ENCODE measurements at places on chromosomes 3 and 15.

- DNase-seq: peak; percentile 97
These were observed 354.7 kb downstream of the FGF12 start for GRCh38 chr3:192372616-192373015.

GRCh38 chr3:138241061-138241460 lies 54.0 kb downstream of the ARMC8 start:
- no peak for DNase-seq

GRCh38 chr15:62534996-62535395 lies 369.9 kb upstream of the C2CD4B start:
- no peak for DNase-seq

- no peak for DNase-seq
These were observed 5.1 kb upstream of the TM4SF1 start for GRCh38 chr3:149382518-149382917.

- no peak for DNase-seq
These were observed 2.4 kb downstream of the ANPEP start for GRCh38 chr15:89812011-89812846.

DNA sequence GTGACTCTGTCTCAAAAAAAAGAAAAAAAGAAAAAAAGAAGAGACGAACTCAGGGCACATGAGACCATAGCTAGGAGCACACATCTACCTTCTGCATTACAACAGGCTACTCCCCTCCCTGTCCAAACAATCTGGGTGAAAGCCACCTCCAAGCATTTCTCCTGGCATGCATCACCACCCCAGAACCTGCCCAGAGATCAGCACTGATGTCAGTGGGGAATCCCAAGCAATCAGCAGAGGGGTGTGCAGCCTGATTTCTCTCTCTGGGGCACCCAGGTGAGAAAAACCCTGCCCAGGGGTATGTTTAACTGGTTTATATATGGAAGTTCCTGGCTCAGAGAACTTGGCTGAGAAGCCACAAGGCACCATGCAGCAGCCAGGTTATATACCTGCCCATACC lies 59.4 kb downstream of the CDC25A start:
- no peak for DNase-seq

- peak; percentile 86 for DNase-seq
These were observed 443.3 kb downstream of the EPHB1 start for GRCh38 chr3:135238236-135238830.

DNA sequence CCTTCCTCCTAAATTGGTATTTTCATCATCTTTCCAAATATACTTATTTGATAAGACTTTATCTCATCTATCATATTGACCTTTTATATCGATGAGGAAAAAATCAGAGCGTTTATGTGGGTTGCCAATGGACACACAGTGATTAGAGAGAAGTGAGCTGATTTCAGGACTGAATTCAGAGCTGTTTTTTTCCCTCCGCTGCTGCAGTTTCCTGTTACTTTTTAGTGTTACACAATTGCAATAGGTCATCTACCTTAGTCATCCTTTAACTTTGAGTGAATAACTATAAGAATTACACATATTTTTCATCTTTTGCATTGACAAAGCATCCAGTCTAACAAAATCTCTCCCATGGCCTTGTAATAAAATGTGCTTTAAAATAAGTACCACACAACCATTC lies 266.3 kb upstream of the CNTN4 start:
- no peak for DNase-seq

DNA sequence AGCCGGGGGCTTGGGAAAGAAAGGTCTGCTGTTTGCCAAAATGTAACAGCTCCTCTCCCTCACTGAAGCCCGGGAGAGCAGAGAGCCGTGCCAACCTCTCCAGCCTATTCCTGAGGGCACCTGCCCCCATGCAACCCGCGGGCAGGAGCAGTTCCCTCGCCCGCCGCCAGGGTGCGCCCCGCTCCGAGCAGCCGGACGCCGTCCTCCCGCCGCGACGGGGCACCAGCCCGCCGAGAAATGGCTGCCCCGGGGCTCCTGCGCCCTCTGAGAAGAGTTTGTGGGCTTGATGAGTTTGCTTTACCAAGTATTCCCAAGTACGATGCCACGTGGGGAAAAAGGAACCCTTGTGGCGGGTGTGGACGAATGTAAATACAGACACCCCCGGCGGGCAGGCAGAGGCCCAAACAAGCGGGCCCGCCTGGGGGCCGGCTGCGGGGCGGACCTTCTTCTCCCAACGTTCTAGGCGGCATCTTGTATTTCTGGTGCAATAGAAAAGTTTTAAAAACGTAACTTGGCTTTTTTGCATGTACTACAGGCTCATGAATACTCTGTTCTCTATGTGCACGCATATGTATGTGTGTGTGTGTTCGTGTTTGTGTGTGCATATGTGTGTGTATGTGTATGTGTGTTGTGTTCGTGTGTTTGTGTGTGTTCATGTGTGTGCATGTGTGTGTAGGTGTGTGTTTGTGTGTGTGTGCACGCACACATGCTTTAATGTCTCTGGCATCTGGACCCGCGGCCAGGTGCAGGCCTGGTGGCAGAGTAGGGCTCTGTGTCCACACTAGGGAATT lies 162.9 kb downstream of the CHSY1 start:
- peak; percentile 53 for DNase-seq

DNA sequence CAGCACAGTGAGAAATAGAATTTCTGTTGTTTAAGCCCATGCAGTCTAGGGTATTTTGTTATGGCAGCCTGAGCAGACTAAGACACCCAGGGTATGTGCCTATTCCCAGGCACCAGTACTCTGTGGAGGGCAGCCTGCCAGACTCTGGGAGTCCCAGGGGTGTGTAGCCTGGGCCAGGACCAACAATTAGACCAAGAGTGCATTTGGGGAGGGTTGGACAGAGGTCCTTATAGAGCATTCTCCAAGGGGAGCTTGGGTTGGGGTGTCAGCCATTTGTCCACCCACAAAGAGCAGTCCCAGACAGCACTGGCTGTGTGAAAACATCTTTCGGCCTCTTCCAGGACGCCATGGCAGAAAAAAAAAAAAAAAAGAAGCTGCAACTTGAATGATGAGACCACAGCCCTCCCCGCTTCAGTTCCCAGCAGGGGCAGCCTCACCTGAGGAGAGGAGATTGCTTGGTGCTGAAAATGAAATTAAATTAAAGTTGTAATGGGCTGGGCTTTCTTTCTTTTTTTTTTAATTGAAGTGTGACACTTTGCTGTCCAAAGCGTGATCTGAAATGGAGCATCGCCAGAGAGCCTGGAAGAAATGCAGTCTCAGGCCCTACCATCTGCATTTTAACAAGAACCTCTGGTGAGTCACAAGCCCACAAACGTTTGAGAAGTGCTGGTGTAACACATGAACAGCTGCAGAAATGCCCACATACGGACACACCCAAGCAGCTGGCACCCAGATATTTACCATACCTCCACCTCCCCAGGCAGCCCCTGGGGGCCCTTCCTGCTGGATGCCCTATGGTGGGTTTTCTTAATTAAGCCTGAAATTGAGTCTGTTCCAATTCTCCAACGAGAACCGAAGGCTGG lies 21.3 kb upstream of the CAV3 start:
- peak; percentile 83 for DNase-seq

GRCh38 chr3:27545061-27545460 lies 60.9 kb upstream of the SLC4A7 start:
- no peak for DNase-seq

DNA sequence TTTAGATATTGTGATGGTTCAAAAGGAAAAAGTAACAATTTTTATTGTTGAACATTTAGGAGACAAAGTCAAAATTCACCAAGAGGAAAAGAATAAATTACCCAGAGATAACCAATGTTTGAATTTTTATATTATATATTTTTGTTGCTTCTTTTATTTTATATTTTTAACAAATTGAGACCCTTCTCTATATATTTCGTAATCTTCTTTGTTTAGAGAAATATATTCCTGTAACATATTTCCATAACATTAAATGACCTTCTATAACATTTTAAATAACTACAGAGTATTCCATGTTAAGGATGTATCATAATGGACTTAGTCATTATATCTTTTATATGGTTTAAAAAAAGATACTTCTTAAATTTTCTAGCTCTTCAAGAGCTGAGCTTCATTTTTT lies 128.0 kb downstream of the RBPMS2 start:
- DNase-seq: no peak

GRCh38 chr15:100096700-100097099 lies 245.1 kb downstream of the ADAMTS17 start:
- no peak for DNase-seq

DNA sequence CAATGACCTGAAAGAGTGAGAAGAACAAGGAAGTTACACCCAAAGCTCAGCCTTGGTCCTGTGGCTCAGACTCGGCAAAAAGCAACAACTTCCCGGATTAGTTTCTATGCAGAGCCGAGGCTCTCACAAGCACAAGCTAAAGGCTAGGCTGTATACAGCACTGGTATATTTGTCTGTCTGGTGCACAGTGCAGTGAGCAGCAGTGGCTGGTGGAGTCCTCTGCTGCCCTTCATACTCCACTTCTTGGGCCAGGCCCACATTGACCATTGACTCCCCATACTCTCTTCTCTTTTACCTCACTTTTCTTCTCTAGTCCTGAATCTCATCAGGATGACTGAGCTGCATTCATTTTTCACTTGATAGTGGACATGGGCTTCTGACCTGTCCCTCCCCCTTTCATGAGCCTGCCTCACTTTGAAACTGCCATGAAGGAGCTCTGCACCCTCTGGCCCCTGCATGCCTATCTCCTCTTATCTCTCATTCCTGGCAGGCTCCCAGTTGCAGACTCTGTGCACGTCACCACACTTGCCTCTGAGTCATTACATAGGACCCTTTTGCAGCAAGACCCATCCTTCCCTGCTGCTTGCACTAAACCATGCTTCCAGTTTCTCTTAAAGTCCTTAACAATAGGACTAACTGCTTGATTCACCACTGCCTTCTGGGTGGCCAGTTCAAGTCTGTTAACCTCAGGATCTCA lies 379.3 kb downstream of the NTRK3 start:
- no peak for DNase-seq

- no peak for DNase-seq
These were observed 16.0 kb downstream of the ANKRD63 start for GRCh38 chr15:40266828-40267304.

DNA sequence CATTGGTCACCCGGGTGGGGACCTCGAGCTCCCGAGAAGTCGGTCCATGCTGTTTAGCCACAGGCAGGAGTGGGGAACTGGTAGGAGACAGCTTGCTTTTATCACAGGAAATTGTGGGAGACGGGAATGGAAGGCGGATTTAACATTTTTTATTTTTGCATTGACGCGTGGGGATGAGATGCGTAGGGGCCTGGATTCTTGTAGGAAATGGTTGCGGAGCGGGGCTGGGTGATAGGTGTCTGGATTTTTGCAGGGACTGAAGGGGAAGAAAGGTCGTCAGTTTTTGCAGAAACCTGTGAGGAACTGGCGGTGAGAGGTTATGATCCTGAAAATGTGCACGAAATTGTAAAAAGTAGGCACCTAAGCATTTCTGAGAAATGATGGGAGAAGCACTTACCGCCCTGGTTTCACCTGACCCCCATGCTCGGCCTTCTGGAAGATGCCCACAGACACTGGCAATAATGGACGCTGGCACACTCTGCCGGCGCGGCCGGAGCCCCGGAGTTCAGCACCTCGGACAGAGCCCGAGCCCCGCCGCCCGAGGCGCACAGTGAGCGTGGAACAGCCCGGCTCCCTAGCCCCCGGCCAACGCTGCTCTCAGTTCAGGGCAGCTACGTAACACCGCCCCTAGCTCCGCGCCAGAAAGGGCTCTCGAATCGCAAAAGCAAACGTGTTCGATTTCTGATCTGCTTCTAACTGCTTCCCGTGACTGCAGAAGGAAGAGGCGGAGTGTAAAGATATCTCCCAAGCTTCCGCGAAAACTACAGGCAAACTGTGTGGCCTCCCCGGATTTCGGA lies 928 bp downstream of the ANKRD34C start:
- DNase-seq: no peak

- peak; percentile 73 for DNase-seq
These were observed 300.1 kb downstream of the RORA start for GRCh38 chr15:60928970-60929369.

- DNase-seq: no peak
These were observed 221.7 kb upstream of the TMC3 start for GRCh38 chr15:81595752-81596151.

- no peak for DNase-seq
These were observed 82.2 kb downstream of the RBMS3 start for GRCh38 chr3:29363110-29363509.
